ENCODE measurements at places on chromosomes 5 and 9.

- no peak for DNase-seq
Measured at GRCh38 chr5:135867599-135867998, 28.0 kb downstream of the IL9 start.

GRCh38 chr5:174355208-174355612 lies 309.7 kb downstream of the NSG2 start:
- DNase-seq: no peak

GRCh38 chr5:76801803-76802195 lies 17.0 kb upstream of the F2RL1 start:
- no peak for DNase-seq

DNA sequence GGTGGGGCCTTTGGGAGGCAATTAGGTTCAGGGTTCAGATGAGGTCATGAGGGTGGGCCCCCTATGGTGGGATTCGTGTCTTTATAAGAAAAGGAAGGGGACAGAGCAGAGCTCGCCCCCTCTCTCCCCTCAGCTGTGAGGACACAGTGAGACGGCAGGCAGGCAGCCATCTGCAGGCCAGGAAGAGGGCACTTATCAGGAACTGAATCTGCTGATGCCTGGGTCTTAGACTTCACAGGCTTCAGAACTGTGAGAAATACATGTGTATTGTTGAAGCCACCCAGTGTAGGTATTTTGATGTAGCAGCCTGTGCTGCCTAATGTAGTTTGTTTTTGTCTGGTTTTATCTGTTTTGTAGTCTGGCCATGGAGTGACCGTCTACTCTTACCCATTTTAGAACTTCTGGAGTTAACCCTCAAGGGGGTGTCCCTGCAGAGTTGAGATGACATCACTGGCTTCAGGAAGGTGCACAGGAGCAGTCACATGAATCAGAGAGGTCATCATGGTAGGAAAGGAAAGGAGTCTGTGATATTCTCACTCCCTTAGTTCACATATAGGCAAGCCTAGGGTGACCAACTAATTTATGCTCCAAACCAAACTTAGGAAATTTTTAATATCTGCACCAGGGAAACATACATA lies 71.0 kb downstream of the LRRC70 start:
- DNase-seq: no peak

- no peak for DNase-seq
Measured at GRCh38 chr9:13352451-13352979, 73.0 kb upstream of the MPDZ start.

DNA sequence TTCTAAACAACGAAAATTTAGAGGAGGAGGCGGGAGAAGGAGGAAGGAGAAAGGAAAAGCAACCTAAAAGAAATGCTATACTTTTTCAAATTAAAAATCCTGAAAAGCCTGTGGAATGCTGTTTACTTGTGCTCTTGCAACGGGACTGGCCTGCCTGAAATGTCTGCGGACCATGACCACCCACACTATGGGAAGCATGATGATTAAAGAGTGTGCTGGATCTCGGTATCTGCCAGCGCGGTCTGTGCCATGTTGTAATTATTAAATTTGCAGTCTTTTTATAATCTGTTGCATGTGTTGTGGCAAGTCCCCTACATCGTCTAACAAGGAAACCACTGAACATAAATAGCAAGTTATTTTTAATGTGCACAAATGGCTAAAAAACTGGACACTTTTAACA lies 111.4 kb downstream of the FANCC start:
- DNase-seq: no peak

DNA sequence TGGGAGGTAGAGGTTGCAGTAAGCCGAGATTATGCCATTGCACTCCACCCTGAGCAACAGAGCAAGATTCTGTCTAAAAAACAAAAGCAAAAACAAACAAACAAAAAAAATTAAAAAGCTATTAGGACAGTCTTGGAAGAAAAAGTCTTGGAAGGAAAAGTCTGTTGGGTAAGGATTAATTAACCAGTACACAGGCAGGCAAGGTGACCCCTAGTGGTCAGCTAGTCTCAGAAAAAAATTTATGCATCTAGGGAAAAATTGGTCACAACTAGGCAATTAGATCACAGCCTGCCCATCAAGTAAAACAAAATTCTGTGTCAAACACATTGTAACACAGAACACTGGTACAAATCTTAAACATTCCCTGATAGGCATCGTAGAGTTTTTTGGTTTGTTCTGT lies 6.7 kb upstream of the ANKRD18B start:
- DNase-seq: no peak

- DNase-seq: no peak
Measured at GRCh38 chr5:17081142-17081541, 136.3 kb upstream of the BASP1 start.

DNA sequence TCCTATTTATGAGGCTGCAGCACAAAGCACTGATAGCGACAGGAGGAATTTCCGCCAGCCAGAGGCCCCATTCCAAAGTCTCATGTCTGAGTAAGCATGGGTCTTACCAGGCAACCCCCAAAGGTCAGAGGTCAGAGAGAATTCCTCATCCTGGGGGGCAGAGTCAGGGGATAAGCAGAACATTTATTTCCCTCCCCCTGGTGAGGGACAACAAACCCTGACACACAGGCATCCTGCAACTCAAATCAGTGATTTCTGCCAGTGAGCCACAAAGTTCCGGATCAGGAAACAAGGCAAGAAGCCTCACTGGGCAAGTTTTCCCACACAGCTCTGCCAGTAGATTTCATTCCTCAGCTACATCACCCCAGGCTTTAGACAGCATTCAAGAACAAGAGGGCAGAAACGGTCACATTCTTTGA lies 37.0 kb downstream of the ADAMTS12 start:
- no peak for DNase-seq

DNA sequence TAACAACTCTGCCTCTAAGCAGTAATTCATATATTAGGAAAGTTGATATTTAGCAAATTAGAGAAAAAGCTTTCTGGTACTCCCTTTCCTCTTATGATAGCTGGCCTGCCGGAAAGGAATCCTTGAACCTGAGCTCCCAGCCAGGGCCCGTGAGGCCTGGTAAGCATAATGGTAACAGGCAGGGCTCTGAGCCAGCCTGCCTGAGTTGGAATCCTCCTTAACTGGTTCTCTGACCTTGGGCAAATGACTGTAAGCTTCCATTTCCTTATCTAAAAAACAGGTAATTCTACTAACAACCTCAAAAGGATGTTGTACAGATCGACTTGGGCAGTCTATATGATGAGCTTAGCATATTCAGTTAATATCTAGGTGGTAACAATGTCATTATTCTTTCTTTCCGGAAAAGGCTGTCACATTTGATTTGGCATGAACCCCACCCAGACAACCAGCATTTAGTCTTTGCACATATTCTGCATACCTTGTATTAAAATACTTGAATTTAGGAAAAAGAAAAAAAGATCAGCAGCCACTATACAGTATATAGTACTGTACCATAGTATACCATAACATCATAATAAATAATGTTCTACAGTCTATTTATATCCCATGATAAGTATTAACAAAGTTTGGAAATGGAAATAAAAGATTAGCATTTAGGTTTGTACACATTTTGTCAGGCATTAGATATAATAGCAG lies 55.7 kb upstream of the MAP3K1 start:
- DNase-seq: no peak

GRCh38 chr9:110125207-110125751 lies 82.7 kb downstream of the C9orf152 start:
- no peak for DNase-seq

GRCh38 chr5:175288048-175288621 lies 155.8 kb downstream of the DRD1 start:
- DNase-seq: no peak

DNA sequence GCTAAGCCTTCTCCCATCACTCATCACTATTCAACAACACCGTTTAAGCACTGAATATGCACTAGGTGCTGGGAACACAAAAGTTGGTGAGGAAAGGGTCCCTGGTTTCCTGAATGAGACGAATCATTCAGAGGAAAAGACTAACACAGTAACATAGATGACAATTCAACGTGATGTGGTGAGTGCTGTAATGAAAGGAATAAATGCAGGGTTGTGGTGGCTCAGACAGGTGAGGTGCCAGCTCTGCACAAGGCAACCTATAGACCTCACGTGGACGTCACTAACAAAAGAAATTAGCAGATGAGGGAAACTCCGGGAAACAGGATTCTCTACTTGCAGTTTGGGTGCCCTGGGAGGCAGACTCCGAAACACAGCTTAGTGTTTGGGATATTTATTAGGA lies 40.0 kb upstream of the ERBIN start:
- DNase-seq: no peak

- no peak for DNase-seq
Measured at GRCh38 chr5:52007230-52007858, 624.1 kb downstream of the ISL1 start.
